Effector memory CD8-positive, alpha-beta T cell (primary cell): ENCODE measurements at places on chromosomes 13 and 19.

DNA sequence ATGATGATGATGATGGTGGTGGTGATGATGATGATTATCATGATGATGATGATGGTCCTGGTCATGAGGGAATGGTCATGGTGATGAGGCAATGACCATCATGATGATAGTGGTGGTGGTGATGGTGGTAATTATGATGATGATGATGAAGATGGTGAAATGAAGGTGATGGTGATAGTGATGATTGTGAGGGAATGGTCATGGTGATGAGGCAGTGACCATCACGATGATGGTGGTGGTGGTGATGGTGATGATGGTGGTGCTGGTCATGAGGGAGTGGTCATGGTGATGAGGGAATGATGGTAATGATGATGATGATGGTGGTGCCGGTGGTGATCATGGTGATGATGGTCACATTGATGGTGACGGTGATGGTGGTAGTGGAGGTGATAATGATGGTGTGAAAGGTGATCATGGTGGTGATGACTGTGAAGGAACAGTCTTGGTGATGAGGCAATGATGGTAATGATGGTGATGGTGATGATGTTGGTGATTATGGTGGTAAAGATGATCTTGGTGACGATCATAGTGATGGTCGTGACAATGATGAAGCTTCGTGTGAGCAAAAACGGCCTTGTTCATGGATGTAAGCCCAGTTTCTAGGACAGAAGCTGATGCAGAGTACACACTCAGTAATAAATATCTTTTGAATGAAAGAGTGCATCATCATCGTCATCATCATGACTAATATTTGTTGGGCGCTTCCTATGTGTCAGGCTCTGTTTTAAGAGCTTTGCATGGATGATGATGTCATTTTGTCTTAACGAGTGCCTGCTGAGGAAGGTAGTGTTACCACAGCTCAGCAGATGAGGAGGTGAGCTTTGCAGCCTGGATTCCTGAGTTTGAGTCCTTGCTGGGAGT, 17.3 kb downstream of the SBK2 start:
- DNase-seq = no peak

DNA sequence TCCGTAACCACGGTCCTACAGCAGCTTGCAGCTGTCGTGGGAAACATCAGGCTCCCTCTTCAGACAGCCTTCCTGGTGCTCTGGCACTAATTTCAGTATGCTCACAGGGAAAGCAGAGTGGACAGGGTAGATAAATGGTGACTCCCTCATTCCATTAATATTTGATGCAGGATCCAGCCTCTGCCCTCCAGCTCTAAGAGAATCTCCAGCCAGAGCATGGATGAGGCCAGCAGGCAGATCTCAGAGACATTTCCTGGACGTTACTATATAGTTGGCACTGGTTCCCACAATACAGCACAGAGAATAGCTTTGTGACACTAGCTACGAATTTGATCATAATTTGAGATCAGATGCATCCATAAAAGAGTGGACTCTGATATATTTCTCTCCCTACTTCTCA, 341.4 kb downstream of the LIG4 start:
- no peak for DNase-seq

GRCh38 chr13:79128158-79128557, 277.9 kb downstream of the RBM26 start:
- no peak for DNase-seq

- no peak for DNase-seq
Observed at GRCh38 chr13:55219538-55219937, 1921.2 kb upstream of the PRR20A start.

DNA sequence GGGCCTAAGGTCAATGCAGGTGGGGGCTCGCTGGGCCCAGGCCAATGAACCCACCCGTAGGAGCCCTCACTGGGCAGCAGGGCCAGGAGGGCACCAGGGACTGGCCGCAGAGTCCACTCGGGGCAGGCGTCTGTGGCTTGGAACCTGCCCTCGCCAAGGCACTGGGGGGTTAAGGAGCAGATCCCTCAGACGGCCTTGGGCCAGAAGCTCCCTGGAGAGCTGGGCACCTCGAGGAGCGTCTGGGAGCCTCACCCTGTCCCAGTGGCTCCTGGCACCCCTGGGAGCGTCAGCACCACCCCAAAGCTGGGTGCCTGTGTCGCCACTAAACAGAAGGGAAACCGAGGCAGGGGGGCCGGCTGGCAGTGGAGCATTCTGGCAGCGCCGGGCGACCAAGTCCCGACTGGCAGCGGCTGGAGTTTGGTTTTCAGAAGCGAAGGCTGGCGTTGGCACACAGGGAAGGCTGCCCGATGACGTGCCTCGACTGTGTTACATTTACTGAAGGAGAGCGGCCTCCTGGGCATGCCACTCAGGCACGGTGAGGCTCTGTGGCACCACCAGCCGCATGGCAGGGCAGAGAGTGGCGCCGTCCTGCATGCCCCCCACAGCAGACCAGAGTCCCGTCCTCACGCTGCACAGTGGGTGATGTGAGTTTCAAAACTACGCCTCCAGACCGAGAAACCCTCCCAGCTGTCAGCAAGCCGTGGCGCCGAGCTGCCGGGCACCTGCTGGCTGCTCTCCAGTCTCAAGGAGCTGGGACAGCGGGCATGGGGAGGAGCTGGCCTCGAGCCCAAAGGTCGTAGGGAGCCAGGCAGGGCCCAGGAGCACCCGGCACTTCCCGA, 9.2 kb upstream of the MEX3D start:
- no peak for DNase-seq

GRCh38 chr19:16382775-16383543, 58.3 kb downstream of the KLF2 start:
- peak; percentile 68 for DNase-seq

DNA sequence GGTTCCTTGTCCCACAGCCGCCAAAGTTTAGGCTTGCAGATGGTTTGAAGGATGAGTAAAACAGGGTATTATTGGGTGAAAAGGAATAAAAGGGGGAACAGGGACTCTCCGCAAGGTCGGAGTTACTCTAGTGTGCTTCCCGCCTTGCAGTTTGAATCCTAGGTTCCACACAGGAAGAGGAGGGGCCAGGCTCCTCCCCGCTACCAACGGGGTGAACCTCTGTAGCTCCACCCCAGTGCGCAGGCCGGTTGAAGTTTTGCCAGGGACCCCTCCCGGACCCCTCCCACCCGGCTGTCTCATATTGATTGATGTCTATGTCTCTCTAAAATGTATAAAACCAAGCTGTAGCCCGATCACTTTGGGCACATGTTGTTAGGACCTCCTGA, 11.6 kb upstream of the GTF2F2 start:
- DNase-seq = no peak

DNA sequence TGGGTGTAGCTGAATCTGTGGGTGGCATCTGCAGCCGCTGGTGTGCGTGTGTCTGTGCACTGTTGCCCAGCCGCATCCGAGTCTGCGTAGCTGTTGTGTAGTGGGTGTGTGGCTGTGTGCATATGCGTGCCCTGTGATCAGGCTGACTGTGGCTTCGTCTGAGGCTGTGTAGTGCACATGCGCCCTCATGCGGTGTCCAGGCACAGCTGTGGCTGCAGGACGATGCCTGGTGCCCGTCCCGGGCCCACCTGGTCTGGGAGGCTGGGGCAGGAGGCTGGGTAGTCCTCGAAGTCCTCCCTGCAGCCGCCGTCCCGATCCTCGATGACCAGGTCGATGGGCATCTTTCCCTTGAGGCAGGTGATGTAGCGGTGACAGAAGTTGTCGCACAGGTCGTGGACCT, 4.9 kb downstream of the MEIS3 start:
- no peak for DNase-seq

DNA sequence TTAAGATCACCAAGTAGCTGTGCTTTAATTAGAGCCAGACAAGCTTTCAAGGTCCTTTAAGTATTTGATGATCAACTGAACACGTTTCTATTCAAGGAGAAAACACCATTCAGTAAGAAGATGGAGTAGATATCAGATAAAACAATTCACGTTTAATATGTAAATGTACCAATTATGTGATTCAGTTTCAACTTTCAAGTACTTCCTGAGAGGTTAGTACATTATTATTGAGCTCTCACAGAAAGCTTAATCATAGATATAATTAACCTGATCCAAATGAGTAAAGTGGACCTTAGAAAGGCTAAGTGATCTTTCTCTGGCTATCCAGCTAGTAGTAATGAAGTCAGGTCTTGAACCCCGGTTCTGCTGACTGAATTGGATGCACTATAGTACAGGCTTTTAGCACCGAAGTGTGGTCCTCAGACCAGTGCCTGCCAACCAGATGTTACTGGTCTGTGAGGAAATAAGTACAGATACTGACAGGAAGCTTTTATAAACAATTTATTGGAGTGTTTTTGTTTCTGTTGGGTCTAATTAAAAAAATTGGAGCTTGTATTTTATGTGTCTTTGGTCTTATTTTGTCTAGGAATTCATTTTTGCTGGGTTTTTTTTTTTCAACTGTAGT, 10.2 kb downstream of the CLN5 start:
- DNase-seq = no peak

- no peak for DNase-seq
Observed at GRCh38 chr19:45920458-45920857, 5.9 kb upstream of the NANOS2 start.

DNA sequence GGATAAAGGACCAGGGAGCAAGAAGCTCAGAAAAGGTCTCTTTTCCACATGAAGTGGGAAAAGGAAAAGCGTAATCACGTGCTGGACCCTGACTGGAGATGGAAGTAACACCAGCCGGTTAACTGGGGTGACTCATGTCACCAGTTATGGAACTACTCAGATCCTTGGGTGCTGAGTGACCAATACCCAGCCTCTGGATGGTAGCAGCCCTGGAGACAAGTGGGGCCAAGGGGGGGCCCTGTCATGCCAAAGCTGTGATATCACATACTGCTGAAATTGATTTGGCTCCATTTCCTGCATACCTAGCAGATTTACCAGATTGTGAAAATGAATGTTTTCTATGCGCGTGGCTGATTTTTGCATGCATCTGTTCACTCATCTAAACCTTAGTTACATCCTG, 158.9 kb downstream of the ZIC5 start:
- DNase-seq = no peak

DNA sequence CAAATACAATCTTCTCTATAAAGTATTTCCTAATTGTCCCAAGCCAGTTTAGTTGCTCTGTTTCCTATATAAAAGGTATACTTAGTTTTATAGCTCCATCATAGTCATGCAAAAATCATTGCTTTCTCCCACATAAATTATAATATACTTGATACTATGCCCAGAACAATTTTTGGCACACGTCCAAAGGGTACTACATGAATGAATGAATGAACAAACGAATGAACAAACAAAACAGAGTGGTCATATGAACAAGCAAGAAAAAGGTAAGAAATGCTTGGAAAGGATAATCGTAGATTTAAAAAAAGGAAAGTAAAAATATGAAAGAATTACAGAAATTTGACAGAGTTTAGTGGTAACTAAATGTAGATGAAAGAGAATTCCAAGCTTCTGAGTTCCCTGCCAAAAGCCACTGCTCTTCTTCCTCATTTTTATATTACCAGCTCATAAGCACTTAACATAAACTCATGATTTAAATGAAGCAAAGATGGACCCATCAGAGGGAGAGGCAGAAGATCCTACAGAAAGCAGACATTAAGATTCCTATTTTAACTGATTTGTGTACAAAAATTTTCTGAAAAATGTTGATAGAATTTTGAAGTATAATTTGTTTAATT, 123.2 kb downstream of the ENOX1 start:
- no peak for DNase-seq

- peak; percentile 67 for DNase-seq
Observed at GRCh38 chr19:38213911-38214625, 10.0 kb downstream of the DPF1 start.

GRCh38 chr13:78655906-78656305, 3.0 kb downstream of the OBI1 start:
- no peak for DNase-seq

GRCh38 chr19:2457394-2458037, 757 bp upstream of the LMNB2 start:
- no peak for DNase-seq

DNA sequence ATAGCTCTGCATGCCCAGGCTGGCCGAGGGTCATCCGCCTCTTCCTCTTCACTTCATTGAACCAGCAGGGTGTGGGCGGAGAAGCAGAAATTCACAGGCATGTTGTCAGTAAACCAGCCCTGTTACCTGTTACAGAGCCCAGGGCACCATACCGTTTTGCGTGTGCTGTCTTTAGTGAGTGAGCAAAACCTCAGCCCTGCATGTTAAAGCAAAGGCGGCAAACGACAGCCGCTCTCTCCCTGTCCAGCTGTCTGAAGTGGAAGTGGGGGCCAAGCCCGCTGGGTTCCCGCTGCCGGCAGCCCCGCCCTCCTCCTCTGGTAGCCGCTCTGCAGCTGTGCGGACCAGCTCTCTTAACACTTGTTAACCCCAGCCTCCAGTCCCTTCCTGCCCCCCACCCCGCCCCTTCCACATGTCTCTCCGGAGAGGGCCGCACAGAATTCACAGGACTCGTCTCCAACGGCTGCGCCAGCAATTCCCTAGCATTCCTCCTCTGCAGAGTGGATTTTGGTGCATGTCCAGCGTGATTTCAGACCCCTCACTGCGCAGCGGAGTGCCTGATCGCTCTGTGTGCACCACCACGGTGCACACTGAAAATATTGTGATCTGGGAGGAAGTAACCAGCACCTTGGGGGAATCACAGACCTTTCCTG, 12.7 kb downstream of the KLHL26 start:
- DNase-seq = no peak

GRCh38 chr13:95226476-95226875, 74.8 kb downstream of the ABCC4 start:
- no peak for DNase-seq

- no peak for DNase-seq
Observed at GRCh38 chr13:82010780-82011179, 1669.9 kb upstream of the SPRY2 start.

DNA sequence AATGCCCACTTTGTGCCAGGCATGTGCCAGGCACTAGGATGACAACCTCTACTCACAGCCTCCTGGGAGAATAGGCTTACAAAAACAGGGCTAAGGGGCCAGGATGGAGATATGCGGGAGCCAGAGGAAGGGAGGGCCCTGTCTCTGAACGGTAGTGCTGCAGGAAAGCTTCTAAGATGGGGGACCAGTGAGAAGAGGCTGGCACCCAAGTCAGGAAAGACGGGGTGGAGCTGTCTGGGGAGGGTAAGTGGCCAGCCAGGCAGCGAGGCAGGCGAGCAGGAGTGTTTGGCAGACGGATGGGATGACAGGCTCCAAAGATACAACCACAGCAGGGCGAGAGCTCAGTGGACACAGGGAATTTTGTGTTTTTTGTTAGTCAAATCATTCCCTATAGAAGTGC, 44.7 kb upstream of the GPI start:
- DNase-seq = no peak

- DNase-seq = no peak
Observed at GRCh38 chr13:41032691-41033376, 13.7 kb upstream of the ELF1 start.

GRCh38 chr19:23983406-23983805, 68.7 kb downstream of the ZNF726 start:
- no peak for DNase-seq

- DNase-seq = no peak
Observed at GRCh38 chr19:16420336-16420676, 51.5 kb downstream of the EPS15L1 start.

- DNase-seq = no peak
Observed at GRCh38 chr13:44840131-44840530, 149.1 kb downstream of the NUFIP1 start.

GRCh38 chr13:25429466-25429865, 57.7 kb downstream of the ATP8A2 start:
- no peak for DNase-seq
